Stimulated activated CD8-positive, alpha-beta memory T cell treated with anti-CD3 and anti-CD28 coated beads, Interleukin-15, amount 100 ng/mL, for 48 hours (primary cell): ENCODE measurements at places on chromosomes 12 and 14.
A peak's percentile ranks its signal among the peaks of the same experiment; 100 is the strongest.

- DNase-seq, result no peak
Observed at GRCh38 chr12:45309836-45310626, 94.1 kb downstream of the ANO6 start.

DNA sequence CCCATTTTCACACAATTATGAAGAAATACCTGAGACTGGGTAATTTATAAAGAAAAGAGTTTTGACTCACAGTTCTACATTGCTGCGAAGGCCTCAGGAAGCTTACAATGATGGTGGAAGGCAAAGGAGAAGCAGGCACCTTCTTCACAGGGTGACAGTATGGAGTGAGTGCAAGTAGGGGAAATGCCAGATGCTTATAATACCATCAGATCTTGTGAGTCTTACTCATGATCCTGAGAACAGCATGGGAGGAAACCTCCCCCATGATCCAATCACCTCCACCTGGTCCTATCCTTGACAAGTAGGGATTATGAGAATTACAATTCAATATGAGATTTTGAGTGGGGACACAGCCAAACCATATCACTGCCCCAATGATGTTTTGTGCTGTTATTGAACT is 189.3 kb upstream of the CRY1 start:
- no peak for DNase-seq

GRCh38 chr14:105450123-105450505 is 24.5 kb upstream of the CRIP2 start:
- no peak for DNase-seq

- DNase-seq, result no peak
Observed at GRCh38 chr12:53236443-53237111, 4.6 kb upstream of the RARG start.

DNA sequence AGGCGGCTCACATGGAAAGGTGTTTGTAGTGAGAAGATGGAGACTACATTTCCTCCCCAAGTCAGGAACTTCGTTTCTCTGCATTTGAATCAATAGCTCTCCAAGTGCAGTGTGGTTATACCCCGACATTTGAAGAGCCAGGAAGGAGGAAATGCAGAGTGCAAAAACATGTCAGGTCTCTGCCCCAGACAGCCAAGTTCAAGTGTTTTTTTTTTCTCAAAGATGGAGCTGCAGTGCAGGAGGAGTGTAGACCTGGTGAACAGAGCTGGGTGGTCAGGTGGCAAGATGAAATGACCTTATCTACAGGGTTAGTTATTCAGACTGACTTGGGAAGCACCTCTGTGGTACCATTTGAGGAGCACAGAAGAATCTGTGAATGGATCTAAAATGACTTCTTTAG is 21.3 kb downstream of the MLXIP start:
- DNase-seq, result no peak

- DNase-seq, result no peak
Observed at GRCh38 chr12:92471551-92471950, 231.2 kb upstream of the PLEKHG7 start.

DNA sequence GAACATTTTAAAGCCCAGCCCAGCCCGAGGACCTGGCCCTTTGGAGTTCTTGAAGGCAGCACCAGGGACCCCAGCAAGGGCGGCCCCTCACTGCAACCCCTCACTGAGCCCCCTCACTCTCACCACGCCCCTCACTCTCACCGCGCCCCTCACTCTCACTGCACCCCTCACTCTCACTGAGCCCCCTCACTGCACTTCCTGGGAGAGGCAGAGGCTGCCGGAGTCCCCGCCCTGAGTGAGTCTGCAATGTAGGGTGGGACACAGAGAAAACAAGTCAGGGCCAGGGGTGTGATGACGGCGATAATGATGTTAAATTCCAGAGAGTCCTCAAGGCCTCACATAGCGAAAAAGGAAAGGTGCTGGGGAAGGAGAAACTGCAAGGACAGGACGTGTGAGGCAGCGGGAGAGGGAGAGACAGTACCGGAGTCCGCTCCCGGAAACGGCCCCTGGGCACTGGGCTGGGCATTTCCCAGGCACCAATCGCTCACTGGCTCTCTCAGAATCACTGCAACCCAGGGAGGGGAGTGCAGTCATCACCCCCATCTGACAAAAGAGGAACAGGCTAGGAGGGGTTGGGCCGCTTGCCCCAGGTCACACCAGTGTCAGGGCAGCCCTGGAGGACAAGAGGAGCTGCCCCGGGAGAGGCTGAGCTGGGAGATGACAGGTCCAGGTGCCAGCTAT is 24.9 kb downstream of the CCDC88C start:
- no peak for DNase-seq

DNA sequence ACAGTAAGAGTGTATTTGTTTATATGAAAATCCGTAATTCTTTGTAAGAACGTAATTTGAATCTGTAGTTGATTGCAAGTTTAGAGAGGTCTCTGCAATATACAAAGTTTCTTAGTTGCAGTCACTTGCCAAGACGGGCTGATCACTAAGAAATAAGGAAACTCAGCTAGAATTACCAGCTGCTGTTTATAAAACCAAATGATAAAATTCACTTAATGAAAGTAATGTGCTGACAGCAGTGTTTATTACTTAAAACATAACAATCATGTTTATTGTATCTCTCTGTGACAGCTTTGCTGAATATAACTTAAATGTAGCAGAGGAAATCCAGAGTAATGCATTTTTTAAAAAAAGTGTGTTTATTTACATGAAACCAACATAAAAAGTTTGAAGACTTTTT is 31.2 kb downstream of the SRGAP1 start:
- DNase-seq, result no peak

GRCh38 chr14:36946872-36947271 is 225.5 kb downstream of the SLC25A21 start:
- DNase-seq, result no peak

GRCh38 chr14:77023001-77023996 is 5.2 kb downstream of the IRF2BPL start:
- no peak for DNase-seq

DNA sequence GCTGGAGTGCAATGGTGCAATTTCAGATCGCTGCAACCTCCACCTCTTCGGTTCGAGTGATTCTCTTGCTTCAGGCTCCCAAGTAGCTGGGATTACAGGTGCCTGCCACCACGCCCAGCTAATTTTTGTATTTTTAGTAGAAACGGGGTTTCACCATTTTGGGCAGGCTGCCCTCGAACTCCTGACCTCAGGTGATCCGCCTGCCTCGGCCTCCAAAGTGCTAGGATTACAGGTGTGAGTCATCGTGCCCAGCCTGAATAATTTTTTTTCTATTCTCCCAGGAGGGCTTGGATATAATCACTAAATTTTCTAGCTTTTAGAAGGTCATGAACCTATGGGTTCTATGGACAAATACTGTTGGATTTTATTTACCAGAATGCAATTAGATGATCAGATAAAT is 44.7 kb upstream of the GNPNAT1 start:
- no peak for DNase-seq

- no peak for DNase-seq
Observed at GRCh38 chr12:48934312-48934706, 9.0 kb upstream of the FKBP11 start.

DNA sequence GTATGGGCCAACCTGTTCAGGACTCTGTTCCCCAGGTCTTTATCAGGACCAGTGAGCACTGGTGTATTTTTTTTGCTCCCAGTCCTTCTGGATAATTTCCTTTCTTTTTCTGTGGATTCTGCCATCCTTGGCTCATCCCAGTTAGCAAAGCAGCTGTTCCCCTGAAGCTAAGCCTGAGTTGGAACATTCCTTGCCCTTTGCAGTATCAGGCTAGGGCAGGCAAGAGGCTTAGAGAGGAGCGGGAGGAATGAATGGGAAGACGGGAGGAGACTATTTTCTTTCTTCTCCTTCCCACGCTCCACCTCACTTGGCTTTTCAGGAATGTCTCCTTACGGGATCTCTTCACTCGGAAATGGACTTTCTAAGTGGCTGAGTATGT is 29.2 kb downstream of the ERG28 start:
- DNase-seq, result no peak

DNA sequence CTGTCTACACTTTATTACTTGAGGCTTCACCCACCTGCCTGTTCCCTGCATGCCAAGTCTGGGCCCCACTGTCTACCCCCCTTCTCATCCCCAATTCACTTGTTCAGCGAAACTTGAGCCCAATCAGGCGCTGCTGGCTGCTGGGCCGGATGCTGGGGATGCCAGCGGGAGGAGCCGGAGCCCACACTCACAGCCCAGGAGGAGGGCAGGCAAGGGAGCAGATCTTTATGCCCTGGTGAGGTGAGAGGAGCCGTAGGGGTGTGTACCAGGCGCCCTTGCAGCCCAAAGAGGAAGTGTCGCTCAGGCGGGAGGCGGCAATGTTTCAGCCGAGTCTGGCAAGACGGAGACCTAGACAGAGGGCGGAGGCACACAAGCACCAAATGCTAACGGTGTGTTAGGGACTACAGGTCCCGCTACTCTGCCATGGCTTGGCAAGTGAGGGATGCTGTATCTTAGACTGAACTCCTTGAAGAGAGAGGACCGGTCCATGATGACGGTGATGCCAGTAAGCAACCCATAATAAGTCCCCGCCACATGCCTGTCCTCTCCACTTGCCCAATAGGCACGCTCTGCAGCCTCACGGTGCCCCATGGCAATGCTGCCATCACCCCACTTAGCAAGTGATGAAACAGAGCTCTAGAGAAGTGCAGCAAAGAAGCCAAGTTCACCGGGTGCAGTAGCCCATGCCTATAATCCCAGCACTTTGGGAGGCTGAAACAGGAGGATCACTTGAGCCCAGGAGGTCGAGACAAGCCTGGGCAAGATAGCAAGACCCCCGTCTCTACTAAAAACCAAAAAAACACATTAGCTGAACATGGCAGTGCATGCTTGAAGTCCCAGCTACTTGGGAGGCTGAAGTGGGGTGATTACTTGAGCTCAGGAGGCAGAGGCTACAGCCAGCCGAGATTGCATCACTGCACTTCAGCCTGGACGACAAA is 41.6 kb downstream of the LRRC74A start:
- no peak for DNase-seq

DNA sequence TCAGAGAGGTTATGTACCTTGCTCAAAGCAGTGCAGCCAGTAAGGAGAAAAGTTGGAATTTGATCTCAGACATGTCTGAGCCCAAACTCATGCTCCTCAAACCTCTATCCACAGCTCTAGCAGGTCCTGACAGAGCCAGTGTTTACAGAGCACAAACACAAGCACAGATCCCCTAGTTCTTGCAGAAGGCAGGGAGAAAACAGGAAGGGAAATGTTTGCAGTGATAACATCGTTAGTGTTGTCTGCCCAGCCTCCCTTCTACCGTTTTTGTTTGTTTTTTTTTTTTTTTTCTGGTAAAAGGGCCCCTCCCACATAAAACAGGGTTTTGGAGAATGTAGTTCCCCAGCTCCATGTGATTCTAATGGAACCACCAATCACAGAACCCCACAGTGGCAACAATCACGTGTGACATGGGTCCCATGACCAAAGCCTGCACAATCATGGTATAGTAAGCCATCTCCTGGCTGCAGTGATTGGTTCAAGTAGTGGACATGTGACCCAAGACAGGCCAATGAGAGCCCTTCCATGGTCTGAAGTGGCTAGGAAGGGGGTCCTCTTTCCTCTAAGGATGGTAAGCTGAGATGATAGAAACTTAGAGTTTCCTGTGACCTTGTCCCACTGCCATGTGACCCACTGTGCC is 513.4 kb downstream of the MED13L start:
- no peak for DNase-seq

GRCh38 chr14:92185559-92185958 is 63.8 kb downstream of the CPSF2 start:
- no peak for DNase-seq

DNA sequence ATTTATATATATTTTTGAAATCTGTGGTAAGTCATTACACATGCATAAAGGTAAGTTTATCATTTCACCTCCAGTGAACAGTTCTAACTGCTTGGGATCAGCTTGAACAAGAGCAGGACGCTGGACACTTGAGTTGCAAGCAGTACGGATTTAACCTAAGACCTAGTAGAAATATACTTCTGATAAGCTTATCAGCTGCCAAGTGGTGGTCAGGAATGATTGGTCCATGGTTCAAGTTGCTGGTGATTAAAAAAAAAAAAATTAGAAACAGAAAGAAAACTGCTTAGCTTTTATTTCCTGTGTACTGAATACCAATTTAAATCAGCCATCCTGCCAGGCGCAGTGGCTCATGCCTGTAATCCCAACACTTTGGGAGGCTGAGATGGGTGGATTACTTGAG is 88.6 kb downstream of the AEBP2 start:
- DNase-seq, result no peak

- DNase-seq, result peak; percentile 69
Observed at GRCh38 chr12:55738123-55739024, 4.5 kb upstream of the GDF11 start.

- no peak for DNase-seq
Observed at GRCh38 chr12:34595749-34596733, 573.7 kb downstream of the ALG10 start.

- no peak for DNase-seq
Observed at GRCh38 chr12:114976959-114977358, 293.0 kb upstream of the TBX3 start.

- DNase-seq, result no peak
Observed at GRCh38 chr14:45332360-45332988, 79.5 kb upstream of the MIS18BP1 start.

- no peak for DNase-seq
Observed at GRCh38 chr14:92248696-92249095, 74.3 kb upstream of the SLC24A4 start.

GRCh38 chr12:74334780-74335179 is 202.9 kb upstream of the ATXN7L3B start:
- DNase-seq, result no peak

DNA sequence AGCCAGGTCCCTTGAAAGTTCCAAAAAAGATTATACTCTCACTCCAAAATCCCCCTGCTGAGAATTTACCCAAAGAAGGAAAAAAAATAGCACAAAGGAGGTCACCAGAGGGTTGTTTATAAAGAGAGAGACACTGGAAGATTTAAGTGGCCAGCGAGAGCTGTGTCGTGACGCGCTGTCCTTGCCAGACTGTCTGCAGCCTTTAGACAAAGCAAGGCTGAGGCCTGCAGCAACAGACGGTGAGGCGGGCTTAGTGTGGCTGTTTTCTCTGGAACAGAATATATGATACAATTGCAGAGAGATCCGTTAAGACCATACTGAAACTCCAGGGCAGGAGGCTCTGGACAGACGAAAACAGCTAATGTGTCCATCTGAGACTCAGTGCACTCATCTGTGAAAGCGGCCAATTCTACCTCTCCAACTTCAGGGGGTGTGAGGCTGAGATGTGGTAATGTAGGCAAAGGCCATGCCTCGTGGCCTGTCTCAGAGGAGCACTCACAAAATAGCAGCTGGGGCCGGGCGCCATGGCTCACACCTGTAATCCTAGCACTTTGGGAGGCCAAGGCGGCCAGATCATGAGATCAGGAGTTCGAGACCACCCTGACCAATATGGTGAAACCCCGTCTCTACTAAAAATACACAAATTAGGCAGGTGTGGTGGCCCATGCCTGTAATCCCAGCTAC is 36.2 kb downstream of the ANAPC7 start:
- DNase-seq, result no peak
